ENCODE measurements at places on chromosomes 3 and 15. TPM values are rescaled to one million over a fixed set of nuclear protein-coding genes. Genes with fewer than 3 reads are reported as not detected.

- no peak for DNase-seq
Measured at GRCh38 chr3:53516339-53516738, 21.9 kb downstream of the CACNA1D start.

GRCh38 chr3:98500019-98500418 is 2.5 kb downstream of the OR5K2 start:
- no peak for DNase-seq

DNA sequence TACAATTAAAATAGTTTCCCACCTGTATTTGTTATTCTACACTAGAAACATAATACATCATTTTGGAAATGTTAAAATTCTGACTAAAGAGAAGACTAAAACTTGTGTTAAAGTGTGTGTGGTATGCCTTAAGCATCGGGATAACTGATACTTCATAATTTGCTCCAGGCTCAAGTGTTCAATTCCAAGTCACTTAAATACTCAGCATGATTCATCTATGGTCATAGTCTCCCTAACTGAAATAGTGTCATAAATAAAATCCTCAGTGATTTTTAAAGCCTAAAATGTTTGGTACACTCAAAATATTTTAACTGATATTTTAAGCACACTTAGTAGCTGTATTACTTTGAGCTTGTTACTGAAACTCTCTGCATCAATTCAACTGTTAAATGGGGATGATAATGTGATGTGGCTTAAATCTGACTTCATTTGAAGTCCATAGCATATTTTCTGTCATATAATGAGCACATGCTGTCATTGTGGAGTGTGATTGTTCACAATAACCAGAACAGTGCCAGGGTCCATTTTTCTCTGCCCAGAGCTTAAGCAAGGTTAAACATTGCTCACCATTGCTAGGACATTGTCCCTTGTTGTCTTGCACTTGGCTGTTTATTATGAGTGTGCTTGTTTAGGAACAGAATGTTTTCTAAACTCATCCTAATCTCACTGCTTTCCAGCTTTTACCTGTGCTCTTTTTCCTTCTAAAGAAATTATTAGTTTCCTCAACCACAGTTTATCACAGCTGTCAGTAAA is 122.2 kb downstream of the KLHL25 start:
- no peak for DNase-seq

The IL12A gene
- total RNA-seq: 0.48 TPM

The SNTN gene
- total RNA-seq: not detected
